AG20443 (cell line): ENCODE measurements at places on chromosomes 7 and 10.

GRCh38 chr7:47404010-47404409 is 177.9 kb downstream of the TNS3 start:
- no peak for DNase-seq

GRCh38 chr7:81138870-81139269 is 220.0 kb upstream of the SEMA3C start:
- no peak for DNase-seq

DNA sequence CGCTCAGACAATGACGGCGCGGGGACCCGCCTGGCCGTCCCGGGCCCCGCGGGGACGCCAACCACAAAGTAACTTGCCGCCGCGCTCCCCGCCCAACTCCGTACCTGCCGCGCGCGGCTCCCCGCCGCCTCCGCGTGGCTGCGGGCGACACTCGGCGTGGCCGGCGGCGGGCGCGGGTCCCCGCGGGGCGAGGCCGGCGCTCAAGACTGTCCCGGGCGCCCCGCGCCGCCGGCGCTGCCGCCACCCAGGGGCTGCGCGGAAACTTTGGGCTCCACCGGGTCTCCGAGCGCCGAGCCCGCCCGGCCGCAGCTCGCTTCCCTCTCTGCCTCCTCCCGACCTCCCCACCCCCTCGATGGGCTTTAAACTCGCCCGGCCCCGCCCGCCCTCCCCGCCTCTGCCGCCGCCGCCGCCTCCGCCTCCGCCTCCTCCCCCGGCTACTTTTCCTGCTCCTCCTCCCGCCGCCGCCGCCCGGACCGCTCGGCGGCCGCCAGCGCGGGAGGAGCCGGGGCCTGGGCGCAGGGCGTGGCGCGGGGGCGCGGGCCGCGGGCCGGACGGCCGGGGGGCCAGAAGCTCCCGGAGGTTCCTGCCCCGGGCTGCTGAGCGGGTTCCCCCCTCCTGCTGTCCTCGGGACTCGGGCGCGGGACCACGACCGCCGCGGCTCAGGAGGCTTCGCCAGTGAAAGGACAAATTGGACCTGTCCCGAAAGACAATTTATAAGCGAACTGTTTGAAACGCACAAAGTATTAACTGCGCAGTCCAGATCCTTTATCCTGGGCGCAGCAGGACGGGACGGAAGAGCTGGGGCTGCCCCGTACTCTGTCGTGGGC is 10.6 kb upstream of the GRB10 start:
- DNase-seq = peak; percentile 91

DNA sequence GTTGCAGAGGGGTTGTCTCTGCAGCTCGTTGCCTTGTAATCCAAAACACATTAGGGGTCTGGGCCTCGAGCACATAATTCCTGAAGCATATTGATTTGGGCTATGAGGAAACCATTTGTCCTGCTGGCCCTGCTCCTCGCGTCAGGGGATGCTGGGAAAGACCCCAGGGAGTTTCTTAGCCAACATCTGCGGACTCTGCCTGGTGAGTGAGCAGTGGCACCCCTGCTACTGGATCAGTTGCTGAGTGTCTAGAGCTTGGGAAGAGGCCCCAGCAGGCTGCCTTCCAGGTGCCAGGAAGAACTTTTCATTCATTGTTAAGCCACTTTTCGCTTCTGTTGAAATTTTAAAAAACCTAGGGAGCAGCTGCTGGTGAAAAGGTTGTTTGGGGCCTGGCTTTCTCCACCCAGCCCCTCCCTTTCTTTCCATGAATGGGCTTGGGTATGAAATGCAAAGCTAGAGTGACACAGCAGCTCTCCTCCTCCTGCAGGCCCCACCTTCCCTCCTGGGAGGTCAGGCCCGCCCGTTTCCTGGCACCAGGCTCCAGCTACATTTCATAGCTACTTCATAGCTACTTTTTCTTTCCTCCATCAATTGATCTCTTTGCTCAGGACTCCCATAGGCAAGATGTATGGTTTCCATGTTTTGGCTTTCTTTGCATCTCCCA is 26.8 kb downstream of the TACR2 start:
- DNase-seq = peak; percentile 73

- DNase-seq = no peak
Measured at GRCh38 chr10:86194684-86195083, 171.9 kb downstream of the GRID1 start.

- peak; percentile 47 for DNase-seq
Measured at GRCh38 chr10:17737027-17737965, 14.7 kb upstream of the TMEM236 start.

- DNase-seq = peak; percentile 40
Measured at GRCh38 chr7:151081170-151082101, 827 bp upstream of the FASTK start.

- DNase-seq = no peak
Measured at GRCh38 chr10:133236401-133237240, 1.0 kb upstream of the VENTX start.

DNA sequence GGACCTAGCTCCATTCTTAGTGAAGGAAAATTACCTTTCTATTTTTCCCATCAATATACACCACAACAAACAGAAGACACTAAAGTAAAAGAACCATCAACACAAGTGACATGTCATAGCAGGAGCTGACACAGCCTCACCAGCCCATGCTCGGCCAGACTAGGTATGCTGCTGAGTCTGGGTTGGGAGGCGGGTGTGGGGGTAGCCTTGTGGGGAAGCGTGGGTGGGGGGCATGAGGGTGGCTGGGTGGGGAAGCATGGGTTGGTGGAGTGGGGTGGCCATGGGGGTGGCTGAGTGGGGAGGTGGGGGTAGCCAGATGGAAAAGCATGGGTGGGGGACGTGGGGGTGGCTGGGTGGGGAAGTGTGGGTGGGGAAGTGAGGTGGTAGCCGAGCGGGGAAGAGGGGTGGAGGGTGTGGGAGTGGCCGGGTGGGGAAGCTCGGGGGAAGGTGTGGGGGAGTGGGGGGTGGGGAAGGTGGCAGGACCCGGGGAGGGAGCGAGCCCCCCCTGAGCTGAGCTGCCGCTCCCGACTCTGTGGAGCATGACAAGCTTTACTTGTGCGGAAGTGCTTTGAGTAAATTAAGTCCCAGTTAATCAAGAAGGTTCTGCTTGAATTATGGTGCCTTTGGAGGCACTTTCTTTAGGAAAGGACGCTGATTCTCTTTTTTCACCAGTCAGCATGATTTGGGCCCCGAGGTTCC is 294.6 kb upstream of the ZNF32 start:
- DNase-seq = peak; percentile 2

GRCh38 chr7:50868426-50869100 is 85.9 kb upstream of the GRB10 start:
- DNase-seq = no peak

DNA sequence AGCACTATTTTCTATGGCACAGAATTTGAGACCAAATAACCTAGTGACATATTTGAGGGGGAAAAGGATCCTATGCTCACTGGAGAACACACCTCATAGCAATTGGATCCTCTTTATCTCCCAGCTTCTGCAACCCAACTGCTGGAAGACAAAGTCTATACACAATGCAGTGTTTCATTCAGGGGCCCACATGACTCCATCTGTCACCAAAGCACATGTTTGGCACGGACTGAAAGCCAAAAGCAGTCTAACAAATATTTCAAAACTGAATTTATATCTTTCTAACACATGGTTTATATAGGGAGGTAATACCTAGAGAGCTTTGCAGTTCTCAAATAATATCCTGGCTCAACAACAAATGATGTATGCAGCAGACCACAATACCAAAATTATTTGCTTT is 39.2 kb downstream of the ADAM12 start:
- no peak for DNase-seq

GRCh38 chr10:31319602-31320549 is 860 bp downstream of the ZEB1 start:
- peak; percentile 31 for DNase-seq

DNA sequence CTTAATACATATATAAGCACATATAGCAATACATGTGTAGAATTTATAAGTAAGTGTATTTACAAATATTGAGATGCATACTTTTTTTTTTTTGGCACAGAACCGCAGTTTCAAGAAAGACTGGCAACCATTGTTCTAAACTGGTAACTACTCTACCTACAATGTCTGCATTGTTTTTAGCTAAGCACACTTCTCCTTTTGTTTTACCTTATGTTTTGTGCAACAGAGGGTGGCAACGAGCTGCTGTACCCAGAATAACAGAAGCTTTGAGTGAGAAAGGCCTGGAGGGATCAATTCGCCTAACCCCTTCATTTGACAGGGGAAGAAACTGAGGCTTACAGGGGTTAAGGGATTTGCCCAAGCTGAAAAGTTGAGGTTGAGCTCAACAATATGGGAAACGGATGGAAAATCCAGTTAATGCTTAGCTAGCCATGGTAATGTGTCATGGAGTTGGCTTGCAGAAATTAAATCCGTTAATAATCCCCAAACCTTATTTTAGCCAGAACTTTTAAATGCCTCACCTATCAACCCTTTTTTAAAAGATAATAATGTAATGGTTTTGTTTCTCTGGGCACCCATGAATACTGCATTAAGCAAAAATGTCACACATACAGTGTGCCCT is 25.5 kb downstream of the FZD1 start:
- no peak for DNase-seq

GRCh38 chr7:148553979-148554378 is 36.6 kb upstream of the C7orf33 start:
- no peak for DNase-seq

DNA sequence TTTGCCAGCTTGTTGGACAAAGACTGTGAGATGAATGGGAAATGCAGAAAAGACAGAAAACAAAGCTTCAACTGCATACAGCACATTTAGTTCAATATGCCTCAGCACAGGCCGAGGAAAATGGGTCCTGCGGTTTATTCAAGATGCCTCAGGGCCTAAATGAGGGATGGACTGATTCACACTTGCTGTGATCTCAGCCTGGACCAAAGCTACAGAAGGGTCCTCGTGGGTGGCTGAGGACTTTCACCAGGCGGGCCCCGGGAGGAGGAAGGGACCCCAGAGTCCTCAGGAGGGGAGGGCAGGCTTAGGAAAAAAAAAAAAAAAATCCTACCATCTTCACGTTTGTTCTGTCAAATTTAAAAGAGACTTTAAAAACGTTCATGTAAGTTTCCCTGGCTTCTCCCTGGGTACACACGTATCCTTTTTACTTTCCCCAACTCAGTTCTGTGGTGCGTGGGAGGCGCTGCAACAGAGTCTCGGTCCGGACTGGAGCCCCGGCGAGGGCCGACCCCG is 624 bp upstream of the ZNF783 start:
- DNase-seq = peak; percentile 50

DNA sequence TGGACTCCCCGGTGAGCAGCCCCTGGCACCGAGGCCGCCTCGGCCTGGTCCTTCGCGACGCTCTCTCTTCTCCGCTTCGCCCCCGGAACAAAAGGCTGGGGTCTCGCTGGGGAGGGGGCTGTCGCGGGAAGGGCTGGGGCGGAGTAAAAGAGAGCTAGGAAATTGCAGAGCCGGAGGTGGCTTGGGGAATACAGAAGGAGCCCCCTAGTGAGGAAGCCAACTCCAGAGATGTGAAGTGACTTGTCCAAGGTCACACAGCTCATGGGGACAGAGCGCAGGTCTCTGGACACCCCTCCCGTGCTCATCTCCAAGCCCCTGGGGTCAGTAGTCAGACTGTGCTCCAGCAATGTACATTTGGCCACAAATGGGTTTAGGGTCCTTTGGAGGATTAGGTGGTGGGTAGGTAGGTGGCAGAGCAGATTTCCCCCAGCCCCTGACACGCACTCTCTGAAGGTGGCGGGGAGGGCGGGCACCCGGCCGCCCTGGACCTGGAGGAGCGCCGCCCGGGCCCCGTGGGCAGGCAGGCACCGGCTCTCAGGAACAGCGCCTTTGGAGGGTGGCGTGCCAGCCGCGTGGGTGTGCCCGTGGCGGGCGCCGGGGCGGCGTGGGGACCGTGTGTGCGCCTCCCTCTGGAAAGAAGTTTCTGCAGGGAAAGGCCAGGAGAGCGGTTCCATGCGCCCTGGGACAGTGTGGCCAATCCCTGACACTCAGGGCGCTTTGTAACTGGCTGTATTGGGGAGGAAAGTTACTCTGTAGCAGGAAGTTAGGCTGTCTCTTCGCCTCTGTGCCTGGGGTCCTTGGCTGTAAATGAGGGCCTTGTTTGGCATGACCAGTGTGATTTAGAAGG is 910 bp downstream of the WIPF3 start:
- DNase-seq = peak; percentile 53

DNA sequence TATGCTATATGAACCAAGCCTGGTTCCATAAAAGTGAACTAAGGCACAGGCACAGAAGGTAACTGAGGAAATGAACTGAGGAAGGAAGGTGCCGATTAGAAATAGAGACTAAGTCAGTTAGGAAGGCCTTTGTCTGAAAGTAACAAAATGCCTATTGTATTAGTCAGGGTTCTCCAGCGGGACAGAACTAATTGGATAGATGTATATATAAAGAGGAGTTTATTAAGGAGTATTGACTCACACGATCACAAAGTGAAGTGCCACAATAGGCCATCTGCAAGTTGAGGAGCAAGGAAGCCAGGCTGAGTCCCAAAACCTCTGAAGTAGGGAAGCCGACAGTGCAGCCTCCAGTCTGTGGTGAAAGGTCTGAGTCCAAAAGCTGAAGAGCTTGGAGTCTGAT is 13.9 kb upstream of the PLXNA4 start:
- no peak for DNase-seq

- peak; percentile 5 for DNase-seq
Measured at GRCh38 chr7:30971840-30972563, 8.2 kb downstream of the GHRHR start.

DNA sequence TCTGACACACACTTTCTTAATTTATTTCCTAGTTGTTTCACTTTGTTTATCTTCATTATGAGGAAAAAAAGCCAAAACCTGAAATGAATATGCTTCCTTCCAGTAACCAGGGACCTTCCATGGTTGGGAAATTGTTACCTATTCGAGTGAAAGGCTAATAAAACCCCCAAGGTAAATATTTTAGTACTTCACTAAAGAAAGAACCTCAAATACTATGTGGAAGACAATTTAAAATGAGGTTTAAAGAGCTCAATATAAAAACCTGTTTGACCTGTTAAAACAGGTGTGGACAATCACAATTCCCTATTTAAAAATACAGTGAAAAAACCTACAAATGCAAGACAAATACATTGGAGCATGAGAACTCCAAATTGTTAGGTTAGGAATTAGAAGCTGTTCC is 192.6 kb downstream of the CFTR start:
- no peak for DNase-seq

GRCh38 chr7:116227678-116228239 is 17.4 kb downstream of the TES start:
- peak; percentile 57 for DNase-seq

DNA sequence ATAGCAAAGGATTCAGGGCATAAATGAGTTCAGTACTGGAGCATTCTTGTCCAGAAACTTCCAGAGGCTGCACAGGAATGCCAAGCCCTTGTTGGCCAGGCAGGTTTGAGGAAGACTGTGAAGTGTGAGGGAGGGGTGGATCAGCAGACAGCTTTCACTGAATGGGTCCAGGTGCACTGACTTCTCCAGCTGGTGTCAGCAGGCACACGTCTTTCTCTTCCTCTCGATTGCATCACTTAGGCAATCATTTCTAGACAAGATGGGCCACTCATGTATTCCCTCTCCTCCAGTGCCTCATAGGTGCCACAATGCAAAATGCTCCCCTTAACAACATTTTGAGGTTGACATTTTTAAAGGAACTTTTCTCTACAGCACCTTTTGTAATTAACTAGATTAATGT is 15.6 kb upstream of the PLEKHS1 start:
- no peak for DNase-seq

GRCh38 chr7:4823441-4824119 is 38.2 kb downstream of the PAPOLB start:
- DNase-seq = no peak
